ENCODE measurements at places on chromosomes 7 and 10.

DNA sequence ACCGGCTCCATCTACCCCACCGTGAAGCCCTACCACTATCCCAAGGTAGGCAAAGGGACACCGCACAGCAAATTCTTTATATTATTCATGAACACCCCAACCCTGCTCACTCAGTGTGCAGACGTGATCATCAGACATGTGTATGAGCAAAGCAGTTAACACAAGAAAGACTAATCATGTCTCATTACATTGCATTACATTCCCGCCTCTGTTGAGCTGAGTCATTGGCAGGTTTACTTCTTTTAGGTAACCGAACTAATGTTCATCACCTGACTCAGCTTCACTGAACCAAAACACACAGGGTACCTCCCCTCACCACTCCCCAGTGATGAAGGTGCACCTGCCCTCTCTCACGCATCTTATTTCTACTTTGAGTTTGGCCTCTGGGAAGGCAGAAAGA is 233.4 kb downstream of the PAXIP1 start:
- no peak for DNase-seq

DNA sequence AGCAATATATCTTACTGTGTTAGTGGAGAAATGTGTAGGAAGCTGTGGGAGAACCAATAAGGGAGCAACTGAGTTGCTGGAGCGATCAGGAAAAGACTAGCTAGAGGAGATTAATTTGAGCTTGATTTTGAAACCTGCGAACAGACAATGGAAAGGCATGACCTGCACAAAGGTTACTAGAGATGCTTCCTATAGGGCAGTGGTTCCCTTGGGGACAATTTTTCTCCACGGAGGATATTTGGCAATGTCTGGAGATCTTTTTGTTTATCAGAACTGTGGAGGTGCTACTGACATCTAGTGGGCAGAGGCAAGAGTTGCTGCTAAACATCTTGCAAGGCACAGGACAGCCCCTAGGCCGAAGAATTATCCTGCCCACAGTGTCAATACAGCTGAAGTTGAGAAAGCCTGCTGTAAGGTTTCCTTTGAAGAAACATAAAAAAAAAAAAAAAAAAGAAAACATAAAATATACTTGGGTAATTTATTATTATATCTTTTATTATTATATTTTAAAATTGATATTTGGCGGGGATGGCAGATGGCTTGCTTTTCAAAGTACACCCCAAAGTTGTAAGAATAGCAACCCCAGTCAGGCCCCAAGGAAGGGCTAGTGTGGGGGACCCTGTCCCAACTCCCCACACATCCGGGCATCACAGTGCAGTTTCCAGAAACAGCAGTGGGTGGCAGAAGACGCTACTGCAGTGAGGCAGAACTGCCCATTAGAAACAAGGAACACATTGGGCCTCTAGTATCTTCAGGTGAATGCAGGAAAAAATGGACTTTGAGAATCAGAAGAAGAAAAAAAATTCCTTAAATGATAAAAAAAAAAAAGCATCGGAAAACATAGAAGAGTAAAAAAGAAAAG is 481.6 kb downstream of the SH2D4B start:
- no peak for DNase-seq

DNA sequence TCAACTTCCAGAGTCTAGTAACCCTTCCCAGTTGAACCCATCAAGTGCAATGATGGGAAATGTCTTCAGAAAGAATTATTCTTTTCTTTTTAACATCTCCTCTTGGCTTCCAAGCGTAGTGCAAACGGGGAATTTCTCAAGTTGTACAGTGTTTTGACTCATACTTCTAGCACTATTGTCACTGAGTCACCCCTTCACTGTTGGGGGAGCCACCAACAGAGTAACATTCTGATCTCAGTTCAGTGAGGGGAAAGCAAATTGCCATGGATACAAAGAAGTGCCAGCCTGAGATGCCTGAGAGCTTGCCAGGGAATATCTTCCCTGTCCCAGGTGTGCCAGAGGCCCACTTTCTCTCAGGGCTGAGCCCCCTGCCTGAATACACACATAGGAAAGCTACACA is 31.0 kb downstream of the CYP3A5 start:
- DNase-seq = no peak

DNA sequence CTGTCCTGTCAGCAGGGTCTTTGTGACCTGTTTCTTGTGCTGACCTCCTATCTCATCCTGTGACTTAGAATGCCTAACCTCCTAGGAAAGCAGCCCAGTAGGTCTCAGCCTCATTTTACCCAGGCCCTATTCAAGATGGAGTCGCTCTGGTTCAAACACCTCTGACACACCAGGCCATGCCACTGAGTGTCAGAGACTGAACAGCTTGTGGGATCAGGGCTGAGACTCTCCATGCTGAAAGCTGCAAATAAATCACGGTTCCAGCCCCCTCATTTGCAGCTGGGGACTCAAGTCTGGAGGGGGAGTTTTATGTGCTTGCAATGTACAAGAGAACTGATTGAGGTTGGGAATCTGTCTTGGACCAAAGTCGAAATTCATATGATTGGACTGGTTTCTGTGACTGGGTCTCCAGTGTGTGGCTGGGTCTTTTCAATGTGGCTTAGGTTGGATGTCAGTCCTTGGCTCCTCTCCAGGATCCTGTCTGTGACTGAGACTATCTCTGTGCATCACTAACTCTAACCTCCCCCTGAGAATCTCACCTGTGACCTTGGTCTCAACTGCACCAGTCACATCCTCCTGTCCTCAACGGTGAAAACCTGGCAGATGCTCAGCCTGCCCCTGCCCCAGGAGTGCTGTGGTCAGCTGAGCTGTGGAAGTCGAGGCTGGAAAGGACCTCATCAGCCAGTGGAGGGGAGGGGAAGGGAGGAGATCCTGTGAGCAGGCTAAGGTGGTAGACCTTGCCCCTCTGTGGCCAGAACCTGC is 11.7 kb downstream of the PRF1 start:
- DNase-seq = no peak

- no peak for DNase-seq
These were observed 25.4 kb downstream of the OR2A14 start for GRCh38 chr7:144148224-144148827.

GRCh38 chr7:139105484-139105883 is 4.0 kb downstream of the ZC3HAV1 start:
- DNase-seq = no peak

DNA sequence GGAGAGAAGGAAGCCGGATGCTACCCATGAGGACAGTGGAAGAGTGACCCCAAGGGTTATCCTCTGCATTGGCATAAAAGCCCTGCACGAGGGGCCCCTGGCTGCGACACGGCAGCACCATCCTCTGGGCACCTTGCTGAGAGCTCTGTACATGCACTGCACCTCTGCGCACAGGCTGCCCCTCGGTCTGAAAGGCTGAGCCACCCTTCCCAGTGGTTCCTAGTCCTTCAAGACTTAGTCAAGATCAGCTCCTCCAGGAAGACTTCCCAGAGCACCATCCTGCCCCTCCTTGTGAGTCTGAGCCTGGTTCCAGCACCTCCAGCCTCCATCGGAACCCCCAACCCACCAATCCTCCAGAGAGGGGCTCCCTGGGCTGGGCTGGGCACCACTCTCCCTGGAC is 37.9 kb upstream of the CNPY1 start:
- no peak for DNase-seq

- no peak for DNase-seq
These were observed 67.9 kb upstream of the PTN start for GRCh38 chr7:137411446-137411845.

DNA sequence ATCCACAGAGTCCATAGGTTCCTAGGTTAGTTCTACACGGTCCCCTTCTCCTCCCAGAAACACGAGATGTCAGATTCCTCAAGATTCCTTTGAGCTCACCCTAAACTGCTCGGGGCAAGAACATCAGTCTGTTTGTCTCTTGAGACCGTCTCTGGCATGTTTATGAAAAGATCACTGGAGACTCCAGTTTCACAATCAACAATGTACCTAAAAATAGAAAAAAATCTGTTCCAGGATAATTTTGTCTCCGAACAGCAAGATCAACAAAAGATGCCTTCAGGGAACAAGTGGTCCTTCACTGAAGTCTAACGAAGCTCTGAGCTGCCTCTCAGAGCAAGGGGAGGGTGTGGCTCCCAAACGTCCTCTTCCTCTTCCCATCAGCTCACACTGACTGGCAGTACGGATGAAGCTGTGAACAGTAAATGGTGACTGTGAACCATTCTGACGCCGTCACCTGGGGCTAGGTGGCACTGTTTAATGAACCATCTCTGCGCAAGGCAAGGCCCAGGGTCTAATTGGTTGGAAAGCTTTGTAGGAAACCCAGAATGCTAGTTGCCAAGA is 156.2 kb upstream of the LYZL1 start:
- no peak for DNase-seq

DNA sequence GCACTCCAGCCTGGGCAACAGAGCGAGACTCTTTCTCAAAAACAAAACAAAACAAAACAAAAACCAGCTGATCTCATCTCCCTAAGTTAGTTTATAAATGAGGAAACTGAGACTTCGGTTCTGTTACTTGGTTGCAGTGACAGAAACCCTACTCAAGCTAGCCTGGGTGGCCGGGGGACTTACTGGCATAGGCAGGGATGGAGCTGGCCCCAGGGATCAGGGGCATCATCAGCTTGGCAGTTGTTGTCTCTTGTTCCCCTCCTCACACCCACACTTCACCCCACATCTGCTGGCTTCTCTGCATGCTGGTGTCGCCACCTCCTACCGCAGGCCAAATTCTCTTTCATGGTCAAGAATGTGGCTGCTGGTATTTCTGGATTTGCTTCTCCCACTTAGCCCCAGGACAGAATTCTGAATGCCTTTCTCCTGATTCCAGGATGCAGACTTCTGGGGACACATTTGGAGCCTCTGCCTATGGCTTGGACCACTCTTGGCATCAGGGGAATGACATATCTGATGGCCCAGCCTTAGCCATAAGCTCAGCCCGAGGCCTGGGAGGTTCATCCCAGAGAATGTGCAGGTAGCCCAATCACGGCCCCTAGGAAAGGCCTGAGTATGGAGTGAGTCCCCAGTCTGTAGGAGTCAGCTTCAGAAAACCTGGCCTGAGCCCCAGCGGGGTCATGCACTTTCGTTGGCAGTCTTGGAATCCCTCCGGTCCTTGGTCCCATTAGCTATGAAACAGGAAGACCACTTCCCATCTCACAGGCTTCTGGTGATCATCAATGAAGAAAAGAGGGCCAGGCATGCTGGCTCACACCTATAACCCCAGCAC is 41.6 kb upstream of the CTBP2 start:
- DNase-seq = no peak

GRCh38 chr7:7569081-7569527 is 2.4 kb downstream of the MIOS start:
- no peak for DNase-seq

DNA sequence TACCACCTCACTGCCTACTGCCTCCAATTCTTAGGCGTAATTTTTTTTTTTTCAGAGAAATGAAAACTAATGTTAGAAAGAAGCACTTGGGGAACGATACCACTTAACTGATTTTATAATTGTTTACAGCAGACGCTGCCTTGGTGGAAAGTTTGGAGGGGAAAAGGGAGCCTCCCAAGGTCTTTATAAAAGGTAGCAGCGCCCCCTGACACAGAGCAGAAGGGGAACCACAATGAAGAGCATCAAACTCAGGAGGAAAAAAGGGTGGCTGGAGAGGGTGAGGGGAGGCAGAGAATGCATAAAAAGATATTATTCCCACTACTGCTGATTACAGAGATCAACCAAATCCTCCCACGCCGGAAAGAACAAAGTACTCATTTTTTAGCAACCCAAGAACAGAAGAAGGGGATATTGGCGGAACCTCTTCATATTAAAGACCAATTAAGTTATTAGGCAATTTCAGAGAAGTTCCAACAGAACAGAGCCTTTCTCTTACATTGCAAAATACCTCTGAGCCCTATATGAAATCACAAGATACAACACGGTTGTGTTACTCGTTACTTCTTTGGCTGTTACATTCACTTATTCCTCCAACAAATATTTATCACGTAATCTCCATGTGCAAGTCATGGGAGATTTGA is 135.8 kb downstream of the TEX36 start:
- no peak for DNase-seq

DNA sequence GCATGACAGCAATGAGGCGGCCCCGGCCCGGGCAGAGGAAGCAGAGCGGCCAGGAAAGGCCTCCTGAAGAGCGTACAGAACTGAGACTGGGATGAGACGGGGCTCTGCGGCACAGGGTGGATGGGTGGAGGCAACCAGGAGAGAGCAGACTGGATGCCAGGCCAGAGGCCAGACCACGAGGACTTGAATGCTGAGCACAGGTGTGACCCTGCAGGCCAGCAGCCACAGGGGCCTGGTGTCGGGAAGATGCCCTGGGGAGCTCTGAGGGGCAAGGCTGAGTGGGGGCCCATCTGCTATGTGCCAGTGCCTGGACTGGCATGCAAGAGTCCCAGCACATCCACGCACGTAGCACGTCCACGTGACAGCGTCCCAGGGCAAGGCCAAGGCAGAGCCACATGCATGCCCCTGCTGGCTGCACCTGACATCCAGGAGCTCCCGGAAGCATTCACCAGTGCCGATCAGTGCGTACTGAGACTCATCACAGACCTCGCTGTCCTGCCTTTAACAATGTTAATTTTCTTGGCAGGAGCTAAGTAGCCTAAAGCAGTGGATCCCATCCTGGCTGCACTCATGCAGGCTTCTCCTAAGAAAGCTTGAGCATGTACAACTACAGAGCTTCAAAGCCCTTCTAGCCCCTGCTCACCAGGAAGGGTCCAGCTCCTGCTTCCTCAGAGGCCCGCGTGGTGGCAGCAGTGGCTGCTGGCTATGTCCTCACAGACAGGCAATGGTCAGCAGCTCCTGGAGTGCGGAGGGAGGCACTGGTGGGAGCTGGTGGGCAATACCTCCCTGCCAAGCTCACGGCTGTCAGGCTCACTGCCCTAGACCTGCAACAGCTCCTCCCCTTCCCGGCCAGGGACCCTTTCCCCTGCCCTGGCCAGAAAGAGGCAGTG is 18.0 kb downstream of the GRID1 start:
- DNase-seq = no peak

DNA sequence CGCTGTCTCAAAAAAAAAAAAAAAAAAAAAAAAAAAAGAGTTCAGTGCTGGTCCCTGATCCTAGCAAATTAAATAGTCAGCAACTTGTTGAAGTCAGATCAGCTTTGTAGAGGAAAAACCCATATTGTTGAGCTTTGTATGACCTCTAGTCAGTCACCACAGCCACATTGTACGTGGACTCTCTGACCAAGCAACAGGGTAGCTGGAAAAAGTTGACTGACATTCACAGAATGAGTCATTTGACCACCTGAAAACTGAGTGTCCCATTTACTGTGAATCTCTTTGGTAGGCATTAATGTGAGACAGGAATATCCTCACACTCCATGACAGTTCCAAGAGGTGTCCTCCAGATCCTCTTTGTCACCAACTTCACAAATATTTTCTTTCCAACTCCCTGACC is 371.1 kb downstream of the LRRTM3 start:
- no peak for DNase-seq

- DNase-seq = no peak
These were observed 21.5 kb upstream of the CALD1 start for GRCh38 chr7:134757938-134758337.

DNA sequence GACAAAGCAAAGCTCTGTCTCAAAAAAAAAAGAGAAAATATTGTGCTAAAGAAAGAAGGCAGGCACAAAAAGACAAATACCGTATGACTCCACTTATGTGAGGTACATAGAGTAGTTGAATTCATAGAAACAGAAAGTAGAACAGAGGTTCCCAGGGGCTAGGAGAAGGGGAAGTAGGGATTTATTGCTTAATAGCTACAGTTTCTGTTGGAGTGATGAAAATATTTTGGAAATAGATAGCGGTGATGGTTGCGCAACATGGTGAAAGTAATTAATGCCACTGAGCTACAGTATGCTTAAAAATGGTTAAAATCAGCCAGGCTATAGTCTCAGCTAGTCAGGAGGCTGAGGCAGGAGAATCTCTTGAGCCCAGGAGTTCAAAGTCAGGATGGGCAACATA is 18.5 kb upstream of the NPFFR1 start:
- DNase-seq = no peak
